SJSA1 (cell line): ENCODE measurements at places on chromosomes 4 and X. TPM values are rescaled to one million over a fixed set of nuclear protein-coding genes. Genes with fewer than 3 reads are reported as not detected.

- no peak for DNase-seq
These were observed at the start of gene SLC38A5 for GRCh38 chrX:48470110-48470832. TSS of gene SLC38A5 (minus strand) at chrX:48470260. CDS start at chrX:48467924, 2,336 bp downstream.

Gene RNF175
- total RNA-seq = not detected in 2 replicates

DNA sequence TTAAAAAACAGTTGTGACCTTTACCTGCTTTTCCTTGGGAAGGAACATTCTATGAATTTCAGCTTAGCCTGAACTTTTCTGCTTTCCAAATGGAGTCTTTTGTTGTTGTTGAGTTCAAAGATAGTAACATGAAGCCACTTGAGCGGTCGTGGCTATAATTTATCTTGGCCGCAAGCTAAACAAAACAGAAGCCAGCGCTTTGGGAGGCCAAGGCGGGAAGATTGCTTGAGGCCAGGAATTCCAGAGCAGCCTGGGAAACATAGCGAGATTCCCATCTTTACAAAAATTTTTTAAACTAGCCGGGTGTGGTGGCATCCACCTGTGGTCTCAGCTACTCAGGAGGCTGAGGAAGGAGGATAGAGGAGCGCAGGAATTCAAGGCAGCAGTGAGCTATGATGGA lies 29.9 kb downstream of the TKTL1 start:
- peak; percentile 49 for DNase-seq

DNA sequence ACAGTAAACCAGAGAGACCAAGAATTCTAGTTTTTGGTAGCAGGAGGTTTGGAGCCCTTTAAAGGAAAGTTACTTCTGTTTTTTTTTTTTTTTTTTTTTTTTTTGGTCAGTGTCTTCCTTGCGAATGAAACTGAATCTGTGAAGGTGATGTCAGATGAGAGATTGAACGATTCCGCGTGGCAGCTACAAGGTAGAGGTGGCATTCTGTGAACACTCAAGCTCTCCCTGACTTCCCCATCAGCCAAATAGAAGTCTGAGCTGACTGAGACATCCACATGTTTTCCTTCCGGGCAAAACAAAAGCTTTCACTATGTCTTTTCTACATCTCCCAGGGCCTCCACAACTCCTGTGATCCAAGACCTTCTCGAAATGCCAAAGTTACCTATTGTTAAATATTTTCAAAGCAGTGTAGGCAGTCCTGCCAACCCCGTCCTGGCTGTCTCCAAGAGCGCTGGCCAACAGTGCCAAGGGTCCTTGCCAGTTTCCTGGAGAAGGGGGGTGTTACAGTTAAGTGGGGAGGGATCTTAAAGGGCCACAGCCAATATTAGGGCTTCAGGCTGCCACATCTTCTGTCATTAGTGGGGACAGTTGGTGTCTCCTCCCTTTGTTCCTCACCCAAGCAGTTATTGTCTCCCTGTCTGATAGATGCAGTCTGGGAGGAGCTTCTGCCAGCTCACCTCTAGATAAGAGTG lies 102.9 kb upstream of the SLC34A2 start:
- no peak for DNase-seq

- peak; percentile 72 for DNase-seq
These were observed 10.3 kb downstream of the PKD2 start for GRCh38 chr4:88017516-88018297.

Gene AFP
- total RNA-seq = 0.74 TPM in 1 of 2 replicates, not detected in the other
